H1 (cell line): ENCODE measurements at places on chromosomes 2 and 18.

- no peak for DNase-seq
These were observed 133.5 kb upstream of the ZNF236 start for GRCh38 chr18:76688724-76689472.

DNA sequence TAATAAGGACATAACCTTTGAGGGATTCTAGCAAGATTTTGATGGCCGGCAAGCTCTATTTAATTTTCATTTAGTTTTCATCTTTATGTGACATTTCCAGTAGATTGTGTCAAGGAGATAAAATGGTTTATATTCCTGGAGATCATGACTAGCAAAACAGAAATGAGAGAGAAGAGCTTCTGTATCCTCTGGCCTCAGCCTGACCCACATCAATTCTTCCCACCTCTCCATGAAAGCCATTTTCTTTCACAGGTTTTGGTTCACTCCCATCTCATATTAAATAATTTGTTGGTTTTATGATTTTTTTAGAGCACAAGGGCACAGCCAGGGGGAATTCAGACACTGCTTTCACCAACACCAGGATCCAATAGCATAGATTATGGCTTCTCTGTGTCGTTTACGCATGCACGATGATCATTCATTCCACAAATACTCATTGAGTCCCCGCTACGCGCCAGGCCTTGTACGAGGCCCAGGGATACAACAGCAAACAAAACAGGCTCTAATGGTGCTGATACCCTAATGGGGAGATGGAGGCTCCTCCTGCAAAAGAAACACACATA, 85.9 kb downstream of the SH3BP4 start:
- no peak for DNase-seq

GRCh38 chr2:241739651-241740050, 5.2 kb downstream of the D2HGDH start:
- no peak for DNase-seq

GRCh38 chr2:42792087-42792582, 248 bp downstream of the HAAO start:
- no peak for DNase-seq

GRCh38 chr2:7986431-7986830, 695.4 kb upstream of the ID2 start:
- DNase-seq = no peak
